ENCODE measurements at places on chromosomes 16 and 17.

GRCh38 chr16:1740234-1740633 lies 31.1 kb downstream of the NME3 start:
- no peak for DNase-seq

GRCh38 chr17:66633317-66633965 lies 201.5 kb upstream of the CACNG5 start:
- DNase-seq: peak; percentile 76

DNA sequence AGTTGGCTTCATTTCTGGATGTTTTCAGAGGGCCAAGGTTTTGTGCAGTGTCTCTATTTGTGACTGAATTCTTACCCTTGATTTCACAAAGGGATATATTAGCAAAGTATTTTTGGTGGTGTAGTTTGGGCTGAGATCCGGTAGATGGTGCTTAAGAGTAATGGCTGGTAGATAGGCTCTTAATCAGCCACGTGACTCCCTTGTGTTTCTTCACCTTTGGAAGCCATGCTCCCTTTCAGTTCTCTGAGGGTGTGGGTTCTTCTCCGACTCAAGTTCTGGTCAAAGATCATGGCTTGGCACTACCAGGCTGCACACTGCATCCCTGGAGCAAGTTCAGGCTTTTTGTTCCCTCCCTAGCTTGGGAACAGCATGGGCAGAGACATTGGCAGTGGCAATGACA lies 887.3 kb downstream of the CDH8 start:
- no peak for DNase-seq

- no peak for DNase-seq
These were observed 26.8 kb upstream of the ST6GALNAC2 start for GRCh38 chr17:76612465-76612864.

- peak; percentile 29 for DNase-seq
These were observed 3.0 kb upstream of the ZNF213 start for GRCh38 chr16:3131755-3132377.

GRCh38 chr17:29131814-29132682 lies 48.1 kb downstream of the MYO18A start:
- DNase-seq: peak; percentile 85

DNA sequence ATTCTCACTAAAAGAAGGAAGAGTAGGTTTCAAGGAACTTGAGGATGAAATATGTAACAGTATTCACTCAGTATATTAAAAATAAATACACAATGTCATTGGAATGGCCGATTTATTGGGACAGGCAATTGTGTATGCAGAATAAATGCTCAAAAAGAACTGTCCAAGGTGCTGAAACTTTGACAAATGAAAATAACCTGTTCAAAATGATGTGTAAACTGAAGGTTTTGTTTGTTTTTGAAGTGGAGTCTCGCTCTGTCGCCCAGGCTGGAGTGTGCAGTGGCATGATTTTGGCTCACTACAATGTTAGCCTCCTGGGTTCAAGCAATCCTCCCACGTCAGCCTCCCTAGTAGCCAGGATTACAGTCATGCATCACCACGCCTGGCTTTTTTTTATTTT lies 318.7 kb upstream of the RBFOX1 start:
- DNase-seq: no peak

DNA sequence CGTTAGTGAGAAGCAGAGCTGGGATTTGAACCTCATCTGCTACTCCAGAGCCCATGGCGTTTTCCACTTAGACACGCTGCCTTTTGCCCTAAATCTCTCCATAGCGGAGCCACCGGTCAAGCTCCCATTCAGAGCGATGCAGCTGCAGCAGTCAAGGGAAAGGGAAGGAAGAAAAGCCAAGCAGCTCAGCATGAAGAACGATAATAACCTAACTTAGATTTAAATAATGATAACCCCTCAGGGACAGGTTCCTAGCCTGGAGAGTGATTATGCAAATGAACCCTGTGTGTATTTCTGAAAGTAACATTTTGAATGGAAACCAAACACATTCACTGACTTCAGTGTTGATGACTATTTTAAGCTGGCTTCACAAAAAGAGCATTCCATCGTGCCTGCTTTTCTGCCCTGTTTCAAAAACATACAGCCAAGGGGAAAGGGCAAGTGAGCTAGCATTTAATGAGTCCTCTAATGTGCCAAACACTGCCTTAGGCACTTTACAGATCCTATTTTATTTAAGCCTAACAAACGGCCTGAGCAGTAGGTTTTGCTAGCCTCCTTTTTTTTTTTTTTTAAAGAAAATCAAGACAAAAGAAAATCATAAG lies 798.3 kb downstream of the CDH8 start:
- no peak for DNase-seq

GRCh38 chr17:54439816-54440215 lies 460.8 kb upstream of the TOM1L1 start:
- DNase-seq: no peak

DNA sequence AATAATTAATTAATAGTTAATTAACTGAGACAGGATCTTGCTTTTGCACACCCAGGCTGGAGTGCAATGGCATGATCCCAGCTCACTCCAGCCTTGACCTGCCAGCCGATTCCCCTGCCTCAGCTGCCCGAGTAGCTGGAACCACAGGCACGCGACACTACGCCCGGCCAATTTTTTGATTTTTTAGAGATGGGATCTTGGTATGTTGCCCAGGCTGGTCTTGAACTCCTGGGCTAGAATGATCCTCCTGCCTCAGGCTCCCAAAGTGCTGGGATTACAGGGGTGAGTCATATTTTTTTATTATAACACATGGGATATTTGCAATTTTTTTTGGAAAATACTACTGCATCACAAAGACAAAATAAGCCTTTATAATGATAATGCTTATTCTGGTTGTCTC lies 30.4 kb upstream of the BCAR1 start:
- DNase-seq: no peak

DNA sequence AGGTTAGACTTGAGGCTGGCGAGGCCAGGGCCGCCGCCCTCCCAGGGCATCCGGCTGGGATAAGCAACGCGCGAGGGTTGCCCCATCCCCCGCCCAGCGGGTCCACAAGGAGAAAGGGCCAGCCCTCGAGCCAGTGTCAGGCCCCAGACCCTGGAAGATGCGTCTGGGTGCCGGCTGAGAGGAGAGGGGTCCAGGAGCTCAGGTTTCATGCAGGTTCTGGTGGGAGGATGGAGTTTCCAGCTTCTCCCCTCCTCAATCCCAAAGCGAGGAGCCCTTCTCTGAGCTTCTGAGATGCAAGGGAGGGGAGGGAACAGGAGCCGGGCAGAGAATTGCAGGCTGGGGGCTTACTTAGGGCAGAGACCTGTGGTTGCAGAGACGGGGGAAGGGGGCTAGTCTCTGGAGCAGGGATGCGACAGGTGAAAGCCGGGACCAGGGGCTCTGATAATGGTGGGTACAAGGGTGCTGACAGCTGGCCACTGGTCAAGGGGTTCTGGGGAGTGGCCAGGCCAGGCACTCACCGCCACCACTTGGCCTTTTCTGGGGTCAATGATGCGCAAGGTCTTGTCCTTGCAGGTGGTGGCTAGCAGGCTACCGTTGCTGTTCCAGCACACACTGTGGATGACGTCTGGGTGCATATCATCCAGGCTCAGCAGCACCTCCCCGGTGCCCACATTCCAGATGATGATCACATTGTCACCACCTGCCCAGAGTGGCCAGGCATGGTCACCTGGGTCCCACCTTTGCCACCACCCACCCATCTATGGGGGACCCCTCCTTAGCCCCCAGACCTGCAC lies 4.2 kb downstream of the CORO6 start:
- no peak for DNase-seq

DNA sequence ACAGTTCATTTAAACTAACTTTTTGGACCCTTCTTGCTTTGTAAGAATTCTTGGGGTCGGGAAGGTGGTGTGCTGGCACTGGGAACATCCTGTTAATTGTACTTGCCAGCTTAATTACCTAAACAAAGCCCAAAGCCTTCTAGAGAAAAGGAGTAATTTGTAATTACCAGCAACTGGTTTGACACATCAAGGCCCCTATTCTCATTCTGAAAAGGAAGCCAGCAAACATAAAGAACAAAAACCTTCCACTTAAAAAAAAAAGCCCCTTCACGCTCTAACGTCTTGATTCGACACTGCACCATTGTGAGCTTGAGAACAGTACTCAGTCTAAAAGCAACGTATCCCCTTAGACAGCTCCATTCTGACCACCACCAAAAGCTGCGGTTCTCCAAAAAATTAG lies 74.7 kb upstream of the RPH3AL start:
- DNase-seq: no peak

DNA sequence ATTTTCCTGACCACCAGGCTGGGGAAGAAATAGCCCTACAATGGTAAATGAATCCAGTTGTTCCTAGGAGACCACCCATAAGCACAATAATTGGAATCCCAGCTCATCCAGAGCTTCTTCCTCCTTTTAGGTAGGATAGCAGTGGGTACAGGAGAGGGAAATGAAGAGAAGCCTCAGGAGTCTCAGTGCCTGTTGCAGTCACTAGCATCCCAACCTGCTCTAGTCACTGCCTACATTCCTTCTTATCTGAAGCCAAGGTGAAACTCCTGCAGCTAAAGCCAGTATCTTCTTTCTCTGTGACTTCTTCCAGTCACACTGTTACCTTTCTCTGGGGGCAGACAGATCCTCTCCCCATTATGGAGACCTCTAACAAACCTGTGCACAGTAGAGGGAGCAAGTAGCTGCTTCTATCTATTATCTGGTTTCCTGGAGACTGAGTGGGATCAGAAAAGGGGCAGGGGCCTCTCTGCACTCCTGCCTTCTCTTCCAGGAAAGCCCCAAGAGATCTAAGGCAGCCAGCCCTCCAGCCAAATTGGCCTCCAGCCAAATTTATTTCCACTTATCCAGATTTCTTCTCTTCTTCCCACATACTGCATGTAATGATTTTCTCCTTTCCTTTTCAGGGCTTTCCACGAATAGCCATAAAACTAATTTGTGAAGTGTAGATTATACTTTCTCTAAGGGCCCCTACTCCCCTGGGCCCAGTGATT lies 85.5 kb downstream of the SSH2 start:
- DNase-seq: peak; percentile 41

GRCh38 chr17:78784352-78784751 lies 2.3 kb upstream of the CYTH1 start:
- no peak for DNase-seq

DNA sequence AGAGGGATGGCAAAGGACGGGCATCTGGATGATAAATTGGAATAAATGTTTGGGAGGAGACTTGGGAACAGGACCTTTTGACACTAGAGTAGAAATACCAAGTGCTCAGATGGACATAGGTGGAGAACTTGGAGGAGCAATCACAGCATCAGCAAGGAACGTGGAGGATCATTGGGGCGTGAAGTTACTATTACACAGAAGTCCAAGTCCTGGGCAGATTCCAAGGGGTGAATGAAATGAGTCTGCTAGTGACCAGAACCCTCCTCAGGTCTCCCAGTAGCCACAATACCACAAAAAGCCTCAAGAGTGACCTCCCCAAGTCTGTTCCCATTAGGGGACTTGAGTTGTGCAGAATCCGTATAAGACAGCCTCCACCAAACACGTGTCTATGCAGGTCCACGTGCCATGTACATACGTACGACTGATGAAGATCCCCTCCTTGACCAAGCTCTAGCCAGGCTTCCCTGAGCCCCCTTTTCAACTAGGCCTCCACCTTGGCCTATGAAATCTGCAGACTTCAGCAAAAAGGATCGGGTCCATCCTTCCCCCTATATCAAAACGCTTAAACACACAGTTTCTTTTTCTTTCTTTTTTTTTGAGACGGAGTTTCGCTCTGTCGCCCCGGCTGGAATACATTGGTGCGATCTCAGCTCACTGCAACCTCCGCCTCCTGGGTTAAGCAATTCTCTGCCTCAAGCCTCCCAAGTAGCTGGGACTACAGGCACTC lies 2.2 kb downstream of the C17orf67 start:
- no peak for DNase-seq

- DNase-seq: peak; percentile 64
These were observed 22.0 kb upstream of the GOT2 start for GRCh38 chr16:58755989-58756649.

- peak; percentile 72 for DNase-seq
These were observed 24.0 kb downstream of the LIMD2 start for GRCh38 chr17:63675607-63676546.

DNA sequence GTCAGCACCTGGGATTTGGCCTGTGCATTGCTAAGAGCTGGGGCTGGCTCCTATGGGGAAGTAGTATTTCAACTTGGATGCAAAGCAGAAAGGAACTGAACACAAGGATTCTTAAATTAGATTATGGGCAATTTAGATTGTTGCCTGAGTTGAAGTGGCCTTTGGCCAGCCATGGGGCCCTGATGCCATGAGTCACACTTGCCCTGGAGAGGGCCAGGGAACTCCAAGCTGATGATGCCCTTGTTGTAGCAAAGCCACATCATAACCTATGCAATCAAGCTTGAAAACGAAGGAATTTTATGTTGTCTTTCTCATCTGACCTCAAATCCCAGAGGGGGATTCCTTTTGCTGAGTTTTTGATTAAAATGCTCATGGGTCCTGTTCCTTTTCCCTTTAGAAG lies 3.9 kb upstream of the SPATA32 start:
- peak; percentile 92 for DNase-seq

- peak; percentile 59 for DNase-seq
These were observed 410.6 kb downstream of the ZFHX3 start for GRCh38 chr16:72637306-72637705.

DNA sequence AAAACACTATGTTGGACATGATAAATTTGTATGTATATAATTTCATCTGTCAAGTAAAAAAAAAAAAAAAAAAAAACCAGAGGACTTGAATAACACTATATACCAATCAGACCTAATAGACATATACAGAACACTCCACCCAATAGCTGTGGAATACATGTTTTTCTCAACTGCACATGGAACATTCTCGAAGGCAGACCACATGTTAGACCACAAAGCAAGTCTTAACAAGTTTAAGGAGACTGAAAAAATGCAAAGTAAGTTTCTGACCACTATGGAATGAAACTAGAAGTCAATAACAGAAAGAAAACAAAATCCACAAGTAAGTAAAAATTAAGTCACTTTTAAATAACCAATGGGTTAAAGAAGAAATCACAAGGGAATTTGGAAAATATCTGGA lies 8.4 kb upstream of the CNTNAP4 start:
- DNase-seq: peak; percentile 29

DNA sequence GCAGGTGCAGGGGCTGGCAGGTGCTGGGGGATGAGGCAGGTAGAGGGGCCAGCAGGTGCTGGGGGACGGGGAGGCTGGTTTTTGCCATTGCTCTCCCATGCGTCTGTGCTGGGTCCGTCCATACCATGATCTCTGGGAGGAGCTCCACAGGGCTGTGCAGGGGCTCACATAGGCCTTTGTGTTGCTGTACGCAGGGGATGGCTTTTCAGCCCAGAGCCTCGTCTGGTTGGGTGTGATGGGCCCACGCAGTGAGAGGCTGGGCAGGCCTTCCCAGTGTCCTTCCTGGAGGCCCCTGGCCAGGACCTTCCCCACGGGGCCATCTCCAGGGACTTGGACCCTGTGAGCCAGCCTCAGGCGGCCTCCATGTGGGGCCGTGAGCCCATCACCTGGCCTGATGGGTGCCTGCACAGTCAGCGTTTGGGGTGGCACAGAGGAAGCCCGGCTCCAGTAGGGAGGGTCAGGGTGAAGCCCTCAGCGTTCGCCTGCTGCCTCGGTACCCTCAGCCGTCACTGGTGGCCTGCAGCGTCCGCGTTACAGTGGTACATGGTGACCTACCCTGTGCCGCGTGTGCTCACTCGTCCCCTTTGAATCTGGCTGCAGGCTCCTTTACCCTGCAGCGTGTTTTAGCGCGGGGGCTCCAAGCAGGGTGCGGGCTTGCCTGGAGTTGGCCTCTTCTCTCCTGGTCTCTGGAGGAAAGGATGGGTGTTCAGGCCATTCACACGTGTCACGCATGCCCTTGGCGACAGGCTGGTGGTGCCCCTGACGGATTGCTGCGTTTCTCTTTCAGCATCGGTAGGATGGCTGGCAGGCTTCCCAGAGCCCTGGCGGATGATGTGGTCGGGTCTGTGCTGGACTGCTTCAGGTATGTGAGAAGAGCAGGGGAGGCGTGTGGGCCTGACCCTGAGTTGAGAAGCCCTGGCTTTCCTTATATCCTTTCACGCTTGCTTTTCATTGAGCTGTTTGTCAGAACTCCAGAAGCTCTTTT lies 30.6 kb downstream of the ZNF750 start:
- DNase-seq: no peak

All from fibroblast of skin of scalp (primary cell).